Lower leg skin (tissue), 4 donors: ENCODE measurements at places on chromosomes 12 and 14. TPM values are rescaled to one million over a fixed set of nuclear protein-coding genes. Genes with fewer than 3 reads are reported as not detected.

DNA sequence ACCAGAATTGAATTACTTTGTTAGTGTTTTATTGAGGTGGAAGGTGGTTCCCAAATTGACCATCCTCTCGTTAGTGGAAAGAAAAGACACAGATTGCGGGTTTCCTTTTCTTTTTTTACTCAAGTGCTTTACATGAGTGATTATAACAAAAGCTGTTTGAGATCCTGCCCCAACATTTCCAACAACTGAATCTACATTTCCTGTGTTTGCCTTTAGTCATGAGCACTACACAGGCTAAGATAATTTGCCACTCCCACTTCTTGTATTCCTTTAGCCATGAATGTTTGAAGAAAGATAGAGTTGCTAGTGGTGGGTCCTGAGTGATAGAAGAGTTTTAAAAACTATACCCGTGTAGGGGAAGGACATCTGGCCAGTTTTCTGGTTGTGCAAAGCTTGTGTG, 16.0 kb downstream of the RERGL start:
- no peak for DNase-seq

The FERMT2 gene
- 27.0 TPM for total RNA-seq

GRCh38 chr12:122526683-122527477, at the start of the genes KNTC1 and RSRC2:
Gene KNTC1, plus strand, starts transcription at chr12:122527249. Its CDS starts 2,815 bp downstream, at chr12:122530064.
Gene RSRC2, minus strand, starts transcription at chr12:122526936. Its CDS starts 83 bp downstream, at chr12:122526853.
- peak; percentile 100 for DNase-seq

GRCh38 chr14:81767266-81767995, 233.8 kb upstream of the SEL1L start:
- DNase-seq: no peak

- DNase-seq: no peak
These were observed 106.4 kb downstream of the EFCAB11 start for GRCh38 chr14:89848165-89848564.

DNA sequence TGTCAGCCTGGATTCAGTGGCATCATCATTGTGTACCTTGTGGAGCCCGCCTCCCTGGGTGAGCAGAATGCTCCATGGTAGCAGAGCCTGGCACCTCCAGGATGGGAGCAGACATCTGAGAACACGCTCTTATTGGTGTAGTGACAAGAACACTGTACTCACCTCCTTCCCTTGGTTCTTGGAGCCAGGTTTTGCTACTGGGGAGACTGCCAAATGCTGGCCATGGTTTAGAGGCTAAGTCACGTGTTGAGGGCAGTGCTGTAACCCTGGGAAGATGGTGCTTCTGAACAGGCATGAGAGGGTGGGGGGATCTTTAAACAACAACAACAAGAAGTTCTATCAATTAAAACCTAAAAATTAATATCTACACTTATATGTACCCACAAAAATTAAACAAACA, 47.6 kb upstream of the ASPG start:
- DNase-seq: no peak

- no peak for DNase-seq
These were observed 234.9 kb downstream of the SUDS3 start for GRCh38 chr12:118611295-118611694.

GRCh38 chr12:121894633-121895032, 6.0 kb downstream of the PSMD9 start:
- no peak for DNase-seq

The ADAM21 gene
- total RNA-seq: not detected

The MYH6 gene
- total RNA-seq: not detected

The TCL1B gene
- total RNA-seq: not detected

DNA sequence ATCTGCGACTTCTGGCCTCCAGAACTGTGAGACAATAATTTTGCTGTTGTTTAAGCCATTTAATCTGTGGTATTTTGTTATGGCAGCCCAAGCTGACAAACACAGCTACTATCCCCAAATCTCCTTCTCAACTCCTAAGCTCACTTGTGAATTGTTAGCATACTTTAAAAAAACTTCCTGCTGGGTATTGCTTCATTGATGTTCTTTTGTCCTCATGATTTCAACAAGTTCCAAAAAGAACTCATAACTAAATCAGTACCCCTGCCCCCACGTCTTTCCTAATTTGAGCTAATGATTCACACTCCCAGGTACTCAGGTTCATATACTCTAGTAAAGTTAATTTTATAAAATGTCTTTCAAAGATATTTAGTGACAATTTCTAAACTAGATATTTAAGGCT, 125.5 kb downstream of the MDGA2 start:
- DNase-seq: no peak

DNA sequence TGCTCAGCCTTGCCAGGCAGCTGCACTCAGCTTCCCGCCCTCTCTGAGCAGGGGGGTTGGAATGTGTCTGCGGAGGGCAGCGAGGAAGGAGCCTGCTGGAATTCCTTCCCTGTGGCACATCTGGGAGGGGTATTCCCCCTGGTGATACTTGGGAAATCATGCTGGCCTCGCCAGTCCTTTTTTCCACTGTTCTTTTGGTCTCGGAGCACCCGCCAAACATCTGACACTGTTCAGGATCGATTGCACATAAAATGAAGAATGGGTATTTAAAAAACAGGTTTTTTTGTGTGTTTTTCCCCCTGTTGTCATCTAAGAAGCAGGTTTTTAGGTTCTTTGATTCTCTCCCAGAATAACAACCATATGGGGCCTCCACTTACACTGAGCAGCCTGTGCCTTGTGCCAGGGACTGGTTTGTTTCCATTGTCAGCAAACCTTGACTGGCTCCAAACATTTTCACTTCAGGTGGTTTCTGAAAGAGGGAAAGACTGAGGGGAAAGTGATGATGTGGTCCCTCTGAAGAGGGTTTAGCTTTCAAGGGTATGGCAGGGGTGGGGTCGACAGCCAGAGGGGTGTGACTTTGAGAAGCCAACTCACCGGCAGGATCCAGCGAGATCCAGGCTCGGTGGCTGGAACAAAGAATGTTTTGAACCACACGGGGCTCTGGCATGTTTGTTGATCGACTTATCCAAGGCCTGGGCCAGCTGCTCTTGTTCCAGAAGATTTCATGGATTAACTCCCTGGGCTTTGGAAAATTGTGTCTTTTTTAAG, 215.1 kb downstream of the CACNA1C start:
- DNase-seq: peak; percentile 93

GRCh38 chr12:116977465-116978380, 67.0 kb downstream of the FBXW8 start:
- DNase-seq: no peak

GRCh38 chr12:76539727-76540126, 19.8 kb downstream of the OSBPL8 start:
- no peak for DNase-seq

GRCh38 chr12:47377414-47378221, 297.9 kb upstream of the AMIGO2 start:
- peak; percentile 99 for DNase-seq

DNA sequence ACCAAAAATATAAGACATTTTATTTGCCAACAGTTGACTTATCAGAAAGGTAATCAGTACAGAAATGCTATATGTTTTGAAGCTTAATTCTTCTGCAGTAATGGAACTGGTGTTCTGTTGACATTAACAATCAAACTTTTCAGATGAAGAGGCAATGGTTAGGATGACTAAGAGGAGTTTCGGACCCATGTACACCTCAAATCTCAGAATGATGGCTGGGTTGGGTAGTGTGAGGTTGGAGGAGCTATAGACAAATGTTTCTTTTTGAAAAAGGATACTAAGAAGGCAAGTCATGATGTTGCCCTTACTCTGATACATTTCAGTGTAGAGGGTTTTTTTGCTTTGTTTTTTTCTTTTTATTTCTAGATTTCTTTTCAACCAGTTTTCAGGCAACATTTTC, 66.9 kb downstream of the KNTC1 start:
- no peak for DNase-seq

The EIF2S3B gene
- 0.19 TPM for total RNA-seq

DNA sequence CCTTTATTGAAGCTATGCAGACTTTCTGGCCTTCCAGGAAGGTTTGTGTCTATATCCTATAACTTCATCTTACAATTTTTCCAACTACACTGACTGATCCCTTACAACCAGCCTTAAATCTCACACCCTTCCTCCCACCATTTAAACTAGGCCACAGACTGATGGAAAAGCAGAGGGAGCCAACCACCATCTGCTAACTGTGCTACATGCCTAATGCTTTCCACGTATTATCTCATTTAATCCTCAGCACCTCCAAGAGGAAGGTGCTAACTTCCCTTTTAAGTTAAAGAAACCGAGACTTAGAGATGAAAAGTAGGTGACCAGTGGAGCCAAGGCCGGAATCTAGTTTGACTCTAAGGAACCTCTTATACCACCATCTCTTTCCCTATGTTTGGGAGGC, 22.7 kb upstream of the BLTP3B start:
- DNase-seq: no peak

The CCDC196 gene
- not detected for total RNA-seq

The TSPAN19 gene
- not detected for total RNA-seq

DNA sequence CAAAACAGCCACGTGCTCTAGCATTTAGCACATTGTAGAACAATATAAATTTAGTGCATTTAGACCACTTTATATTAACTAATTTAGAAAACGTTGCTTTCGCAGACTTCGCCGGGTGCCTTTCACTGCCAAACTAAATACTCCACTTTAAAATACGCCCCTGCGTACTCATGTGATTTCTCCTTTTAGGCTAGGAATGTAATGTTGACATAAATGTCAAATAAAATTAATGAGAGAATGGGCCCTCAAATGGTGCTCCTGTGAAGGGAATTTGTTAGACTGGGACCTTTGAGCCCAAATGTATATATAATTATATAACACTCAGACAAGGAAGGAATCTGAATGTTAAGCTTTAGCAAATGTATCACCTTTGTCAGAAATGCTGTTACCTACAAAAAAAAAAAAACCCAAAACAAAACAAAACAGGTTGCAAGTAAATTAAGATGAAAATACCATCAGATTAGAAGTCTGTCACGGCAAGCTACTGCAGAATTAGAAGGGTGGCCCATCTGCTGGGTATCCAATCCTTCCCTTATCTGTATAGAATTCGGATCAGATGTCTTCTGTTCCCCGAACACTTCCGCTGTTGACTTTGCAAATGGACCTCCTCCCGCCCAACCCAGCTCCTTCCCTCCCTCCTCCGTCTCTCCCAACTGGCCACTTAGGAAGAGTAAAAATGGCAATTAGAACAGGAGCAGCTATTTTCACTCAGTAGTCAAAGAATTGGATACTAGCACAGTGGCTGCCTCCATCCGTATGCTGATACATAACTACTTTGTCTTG, 159.3 kb upstream of the FOXN3 start:
- DNase-seq: no peak

DNA sequence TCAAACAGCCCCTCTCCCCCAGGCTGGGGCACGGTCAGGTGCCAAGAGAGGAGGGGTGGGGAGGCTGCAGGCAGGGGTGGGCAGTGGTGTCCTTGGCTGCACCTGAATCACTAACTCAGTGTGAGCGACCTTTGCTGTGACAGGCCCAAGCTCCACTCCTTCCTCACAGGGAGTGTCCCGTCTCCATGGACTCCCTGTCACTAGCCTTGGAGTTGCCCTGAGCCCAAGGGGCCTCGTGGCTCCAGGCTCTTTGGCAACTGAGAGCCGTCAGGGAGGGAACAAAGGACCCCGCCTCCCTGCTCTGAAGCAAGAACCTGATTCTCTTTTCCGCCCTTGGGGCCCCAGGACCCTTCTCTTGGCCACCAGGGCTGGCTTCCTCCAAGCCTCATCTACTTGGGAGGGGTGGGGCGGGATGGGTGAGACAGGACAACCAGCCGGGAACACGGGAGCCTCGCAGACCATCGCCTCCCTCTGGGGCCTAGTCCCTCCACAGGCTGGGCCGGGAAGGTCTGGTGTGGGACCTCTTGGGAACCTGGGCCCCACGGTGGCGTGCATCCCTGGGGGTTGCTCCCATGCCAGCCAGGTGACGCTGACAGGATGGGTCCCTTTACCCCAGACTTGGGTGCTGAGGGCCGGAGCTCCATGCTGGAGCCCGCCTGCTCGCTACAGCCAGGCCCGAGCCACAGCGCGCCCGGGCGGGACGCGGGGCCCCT, 935 bp upstream of the ADSS1 start:
- DNase-seq: no peak

DNA sequence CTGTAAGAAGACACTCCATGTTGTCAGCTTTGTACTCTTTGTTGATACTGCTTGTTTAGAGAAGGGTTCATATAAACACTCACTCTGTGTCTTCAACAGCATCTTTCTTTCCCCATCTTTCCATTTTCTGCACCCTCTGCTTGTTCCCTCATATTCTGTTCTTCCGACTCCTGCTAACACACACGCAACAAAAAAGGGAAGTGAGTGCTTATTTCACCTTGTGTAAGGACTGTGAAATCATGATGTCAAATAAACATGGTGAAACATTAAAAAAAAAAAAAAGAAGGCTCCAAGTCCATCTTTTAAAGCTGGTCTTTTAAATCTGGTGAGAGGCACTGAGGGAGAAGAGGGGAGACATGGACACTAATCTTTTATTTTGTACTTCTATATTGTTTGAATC, 145.4 kb downstream of the RPAP3 start:
- no peak for DNase-seq
